ENCODE measurements at places on chromosomes 6 and 20.

DNA sequence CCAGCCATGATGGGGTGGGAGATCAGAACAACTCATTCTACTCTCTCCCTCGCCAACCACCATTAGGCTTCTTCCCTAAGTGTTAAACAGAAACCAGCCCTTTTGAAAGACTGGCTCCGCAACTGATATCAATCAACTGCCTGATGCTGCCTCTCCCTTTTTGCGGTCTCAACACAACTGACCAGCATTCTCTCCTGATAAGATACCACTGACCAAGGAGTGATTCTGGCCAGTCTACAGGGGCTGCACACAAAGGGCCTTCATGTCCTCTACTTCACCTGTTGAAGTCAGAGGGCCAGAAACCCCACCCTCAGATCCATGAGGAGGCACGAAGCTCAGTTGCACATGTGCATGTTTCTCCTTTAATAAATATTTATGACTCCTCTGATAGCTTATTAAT, 145.1 kb downstream of the CD24 start:
- no peak for DNase-seq

- no peak for DNase-seq
Observed at GRCh38 chr6:28402197-28402596, 2.6 kb upstream of the ZSCAN12 start.

GRCh38 chr6:30508890-30509736, 19.8 kb downstream of the HLA-E start:
- DNase-seq, result no peak

DNA sequence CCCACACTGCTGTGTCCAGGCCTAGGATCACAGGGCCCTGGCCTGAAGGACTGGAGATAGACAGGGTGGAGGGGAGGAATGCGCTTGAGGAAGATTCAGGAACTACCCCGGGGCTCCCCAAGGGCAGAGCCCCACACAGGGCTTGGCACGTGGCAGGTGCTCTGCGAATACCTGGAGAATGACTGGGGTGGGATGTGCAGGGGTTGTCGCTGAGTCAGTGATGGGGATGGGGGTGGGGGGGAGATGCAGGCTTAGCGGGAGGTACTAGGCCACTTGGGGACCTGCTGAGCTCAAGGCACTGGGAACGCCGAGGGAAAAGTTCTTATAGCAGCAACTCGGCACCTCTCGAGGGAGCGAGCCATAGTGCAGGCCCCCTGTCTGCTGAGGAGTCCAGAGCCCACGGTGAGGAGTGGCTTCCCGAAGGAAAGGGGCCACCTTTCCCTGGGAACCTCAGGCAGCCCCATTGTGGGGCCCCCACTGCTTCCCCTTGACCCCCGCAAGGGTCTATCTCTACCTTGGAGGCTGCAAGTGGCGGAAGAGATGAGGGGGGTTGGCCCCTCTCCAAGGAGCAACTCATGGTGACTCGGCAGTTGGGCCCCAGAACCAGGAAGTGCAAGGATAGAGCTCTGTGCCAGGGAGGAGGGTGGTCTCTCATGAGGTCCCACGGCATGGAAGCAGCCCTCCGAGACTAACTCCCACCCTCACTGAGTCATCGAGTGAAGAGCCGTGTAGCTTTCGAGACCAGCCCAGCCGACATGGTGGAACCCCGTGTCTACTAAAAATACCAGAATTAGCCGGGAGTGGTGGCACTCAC, 33.1 kb downstream of the SRC start:
- no peak for DNase-seq

DNA sequence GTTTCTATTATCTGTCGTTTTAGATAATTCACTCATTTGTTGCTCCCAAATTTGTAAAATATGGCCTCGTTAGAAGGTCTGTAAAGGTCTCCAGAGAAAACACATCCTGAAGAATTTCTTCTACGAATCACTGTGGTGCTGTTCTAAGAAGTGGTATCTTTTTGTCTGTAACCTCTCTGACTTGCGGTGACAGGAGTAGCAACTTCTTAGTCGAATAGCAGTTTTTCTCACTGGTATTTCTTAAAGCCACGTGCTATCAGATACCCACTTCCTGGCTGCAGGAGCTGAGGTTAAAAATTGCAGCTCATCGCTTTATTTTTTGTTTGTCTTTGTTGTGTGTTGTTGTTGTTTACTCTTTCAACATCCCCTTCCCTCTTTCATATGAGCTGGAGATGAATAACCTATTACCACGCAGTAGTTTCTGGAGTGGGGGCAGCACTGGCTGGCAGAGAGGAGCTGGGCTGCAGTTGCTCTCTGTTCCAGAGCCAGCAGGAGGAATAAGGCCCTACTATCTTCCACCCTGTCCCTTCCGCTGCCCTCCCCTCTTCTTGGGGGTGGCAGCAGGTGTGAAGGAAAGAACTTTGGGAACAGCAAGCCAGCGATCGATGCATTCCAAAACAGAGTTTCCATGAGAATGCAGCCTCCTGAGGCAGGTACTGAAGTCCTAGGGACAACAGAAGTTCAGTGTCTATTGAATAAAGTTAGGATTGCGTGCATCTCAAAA, 64.7 kb downstream of the C6orf118 start:
- no peak for DNase-seq

DNA sequence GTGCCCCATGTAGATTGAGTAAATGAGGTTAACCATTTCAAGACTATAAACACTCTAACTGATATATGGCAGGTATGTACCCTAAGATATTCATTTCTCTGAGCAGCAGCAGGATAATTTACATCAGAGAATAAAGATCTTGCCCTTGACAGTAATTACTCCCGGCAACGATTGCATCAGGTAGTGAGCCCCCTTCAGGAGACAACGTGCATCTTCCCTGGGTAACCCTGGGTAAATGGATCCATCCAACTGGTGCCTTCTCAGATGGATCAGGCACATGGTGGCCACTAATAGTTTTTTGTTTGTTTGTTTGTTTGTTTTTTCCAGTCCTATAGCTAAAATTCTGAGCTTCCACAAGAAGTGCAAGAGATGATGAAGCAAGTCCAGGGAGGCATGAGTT, 469.4 kb upstream of the SLC35B3 start:
- DNase-seq, result no peak

GRCh38 chr6:16286151-16286522, 47.8 kb downstream of the GMPR start:
- no peak for DNase-seq

DNA sequence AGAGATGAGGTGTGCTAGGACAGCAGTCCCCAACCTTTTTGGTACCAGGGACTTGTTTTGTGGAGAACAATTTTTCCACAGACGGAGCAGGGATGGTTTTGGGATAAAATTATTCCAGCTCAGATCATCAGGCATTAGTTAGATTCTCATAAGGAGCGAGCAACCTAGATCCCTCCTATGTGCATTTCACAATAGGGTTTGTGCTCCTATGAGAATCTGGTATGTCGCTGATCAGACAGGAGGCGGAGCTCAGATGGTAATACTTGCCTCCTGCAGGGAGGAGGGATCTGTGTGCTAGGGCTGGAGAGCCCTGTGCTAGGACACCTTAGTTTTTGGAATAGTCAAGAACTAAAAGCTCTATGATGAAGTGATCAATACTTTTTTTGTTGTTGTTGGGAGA, 2.5 kb downstream of the SMIM13 start:
- DNase-seq, result no peak

DNA sequence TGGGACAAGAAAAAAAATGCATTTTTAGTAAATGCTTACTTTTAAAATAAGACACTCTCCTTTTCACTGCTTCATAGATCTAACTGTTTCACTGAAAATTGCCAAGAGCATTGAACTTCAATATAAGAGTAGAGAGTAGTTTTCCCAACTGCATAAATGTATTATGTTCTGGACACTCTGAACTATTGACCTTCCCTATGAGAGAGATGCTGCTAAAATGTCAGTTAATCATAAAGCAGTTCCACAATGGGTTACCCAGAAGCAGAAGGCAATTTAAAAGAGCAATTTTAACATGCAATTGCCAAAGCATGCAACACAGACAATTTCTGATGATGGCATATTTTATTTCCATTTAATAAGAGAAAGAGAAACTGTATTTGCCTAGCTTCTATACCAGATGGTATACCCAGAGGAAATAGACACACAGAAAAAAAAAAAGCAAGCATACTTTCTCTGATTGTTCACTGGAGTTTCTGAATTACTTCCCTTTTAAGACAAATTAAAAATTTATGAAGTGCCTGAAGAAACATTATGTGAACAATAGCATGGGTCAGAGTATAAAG, 279.1 kb upstream of the THEMIS start:
- DNase-seq, result no peak

- DNase-seq, result no peak
Observed at GRCh38 chr6:56992036-56992435, 37.1 kb downstream of the BEND6 start.

GRCh38 chr6:32993363-32993973, 15.9 kb downstream of the HLA-DOA start:
- DNase-seq, result no peak

All from activated T-helper 1 cell treated with Interleukin-2 at 50 U/mL for 16 hours (primary cell).